Stimulated activated CD4-positive, alpha-beta T cell treated with anti-CD3 and anti-CD28 coated beads, Interleukin-12 subunit alpha, Interleukin-12 subunit beta, amount 100 ng/mL, for 24 hours (primary cell): ENCODE measurements at places on chromosomes 16 and 17.

GRCh38 chr17:61206922-61207321 lies 192.7 kb upstream of the TBX2 start:
- DNase-seq: no peak

DNA sequence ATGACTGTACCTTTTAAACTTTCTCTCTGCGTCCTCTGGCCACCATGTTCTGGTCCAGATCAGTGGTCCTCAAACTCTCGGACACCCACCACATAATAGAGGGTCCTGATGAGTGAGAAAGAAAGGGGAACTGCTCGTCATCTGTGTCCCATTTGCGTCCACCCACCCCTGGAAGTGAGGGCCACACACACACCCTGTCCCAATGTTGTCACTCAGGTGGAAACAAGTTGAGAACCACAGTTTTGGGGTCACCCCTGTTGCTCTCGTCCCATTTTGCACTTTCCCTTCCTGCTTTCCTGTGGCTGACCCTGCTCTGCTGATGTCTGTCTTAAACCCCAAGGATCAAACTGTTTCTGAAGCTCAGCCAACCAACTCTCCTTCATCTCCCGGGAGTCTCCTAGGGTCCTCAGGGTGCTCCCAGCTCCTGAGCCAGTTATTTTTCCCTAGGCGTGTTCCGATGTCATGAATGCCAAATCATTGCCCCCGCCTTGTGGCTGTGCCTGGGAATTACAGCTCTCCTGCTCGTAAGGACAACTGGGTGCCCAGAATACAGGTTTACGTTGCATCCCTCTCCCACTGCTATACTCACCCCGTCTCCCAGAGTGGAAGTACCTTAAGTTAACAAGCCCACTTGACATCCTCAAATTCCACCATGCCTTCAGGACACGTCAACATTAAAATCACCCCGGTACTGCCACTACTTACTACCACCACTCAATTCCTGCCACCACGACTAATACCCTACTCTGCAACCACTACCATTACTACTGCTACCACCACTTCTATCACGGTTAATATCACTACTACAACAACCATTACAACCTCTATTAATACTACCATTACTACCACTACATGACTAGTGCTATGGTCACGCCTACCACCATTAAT lies 26.0 kb upstream of the HNF1B start:
- peak; percentile 51 for DNase-seq

- no peak for DNase-seq
Measured at GRCh38 chr16:57471852-57472664, 9.6 kb downstream of the POLR2C start.

- no peak for DNase-seq
Measured at GRCh38 chr17:66459811-66460270, 157.4 kb downstream of the PRKCA start.

- no peak for DNase-seq
Measured at GRCh38 chr17:6994118-6994598, 1.7 kb upstream of the ALOX12 start.

- DNase-seq: no peak
Measured at GRCh38 chr16:70750893-70751467, 50.0 kb downstream of the VAC14 start.

DNA sequence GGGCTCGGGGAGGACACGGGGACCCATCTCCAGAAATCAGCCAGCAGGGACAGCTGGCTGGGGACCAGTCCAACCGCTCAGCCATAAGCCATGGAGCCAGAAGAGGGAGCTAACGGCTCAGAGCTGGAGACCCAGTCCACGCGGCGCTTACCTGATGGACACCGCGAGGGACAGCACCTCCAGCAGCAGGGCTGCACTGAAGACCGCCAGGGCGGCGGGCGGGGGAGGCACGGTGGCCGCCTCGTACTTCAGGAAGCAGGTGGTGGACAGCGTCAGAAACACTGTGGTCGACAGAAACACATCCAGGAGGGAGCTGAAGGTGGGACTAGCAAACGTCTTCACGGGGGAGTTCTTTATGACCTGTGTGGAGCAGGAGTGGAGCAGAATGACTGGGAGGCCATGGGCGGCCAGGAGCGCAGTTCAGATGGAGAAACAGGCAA lies 102.6 kb upstream of the CREBBP start:
- DNase-seq: no peak

DNA sequence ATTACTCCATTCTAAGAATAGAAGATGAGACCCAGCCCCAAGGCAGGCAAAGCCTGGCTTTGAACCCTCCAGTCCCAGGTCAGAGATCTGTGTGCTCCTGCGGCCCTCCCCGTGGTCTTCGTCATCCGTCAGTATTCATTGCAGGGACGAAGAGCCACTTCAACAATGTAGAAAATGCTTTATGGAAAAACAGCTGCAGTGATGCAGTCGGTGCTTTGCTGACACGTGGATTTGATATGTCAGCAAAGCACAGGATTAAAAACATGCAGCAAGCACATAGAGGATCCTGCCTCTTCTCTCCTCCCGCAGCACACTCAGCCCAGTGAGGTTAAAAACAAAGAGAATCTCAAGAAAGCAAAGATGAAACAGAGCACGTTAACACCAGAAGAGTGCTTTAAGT lies 117.1 kb upstream of the AXIN2 start:
- no peak for DNase-seq

DNA sequence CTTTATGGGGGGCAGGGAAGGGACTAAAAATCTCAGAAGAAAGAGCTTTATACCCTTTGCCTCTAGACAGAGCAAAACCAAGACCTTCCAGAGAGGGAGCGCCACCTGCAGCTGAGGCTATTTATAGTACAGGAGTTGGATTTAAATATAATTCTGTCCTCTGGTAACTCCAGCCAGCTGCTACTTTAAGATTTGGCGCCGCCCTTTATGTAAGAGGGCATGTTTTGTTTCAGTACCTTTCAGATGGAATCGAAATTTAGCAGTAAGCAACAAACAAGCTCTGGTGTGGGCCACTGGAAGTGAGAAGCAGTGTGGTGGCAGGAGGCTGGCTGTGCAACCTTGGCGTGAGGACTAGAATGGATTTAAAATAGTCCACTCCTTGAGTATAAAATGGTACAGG lies 5.2 kb upstream of the GUCY2D start:
- DNase-seq: no peak

DNA sequence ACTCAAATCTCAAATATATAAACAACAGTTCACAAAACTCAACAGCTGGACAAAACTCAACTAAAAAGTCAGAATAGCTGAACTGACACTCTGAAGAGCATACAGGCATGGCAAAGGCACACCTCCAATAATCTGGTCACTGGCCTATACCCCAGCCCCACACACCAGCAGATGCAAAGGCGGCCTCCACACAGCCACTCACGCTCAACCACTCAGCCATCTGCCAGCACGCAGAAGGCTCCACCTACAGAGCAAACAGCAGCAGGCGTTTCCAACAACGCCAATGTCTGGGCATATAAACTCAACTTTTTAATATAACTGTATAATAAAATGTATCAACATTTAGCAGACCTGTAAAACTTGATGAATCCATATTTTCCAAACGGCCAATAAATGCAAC lies 17.2 kb downstream of the USP7 start:
- DNase-seq: no peak

DNA sequence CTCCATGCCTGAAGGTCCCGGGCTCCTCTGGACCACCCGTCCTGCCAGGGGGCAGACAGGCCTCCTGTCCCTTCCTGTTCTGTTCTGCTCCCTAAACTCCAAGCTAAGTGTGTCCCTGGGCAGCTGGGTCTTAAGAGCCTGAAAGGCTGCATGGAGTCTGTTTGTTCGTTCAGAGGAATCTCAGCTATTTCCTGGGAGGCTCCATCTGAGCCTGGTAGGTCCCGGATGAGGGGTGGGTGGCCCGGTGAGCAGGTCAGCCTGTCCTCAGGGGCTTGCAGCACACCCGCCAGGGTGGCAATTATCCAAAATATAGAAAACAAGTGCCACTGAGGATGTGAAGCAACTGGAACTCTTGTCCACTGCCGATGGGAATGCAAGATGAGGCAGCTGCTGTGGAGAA lies 12.6 kb downstream of the ACTG1 start:
- DNase-seq: no peak

DNA sequence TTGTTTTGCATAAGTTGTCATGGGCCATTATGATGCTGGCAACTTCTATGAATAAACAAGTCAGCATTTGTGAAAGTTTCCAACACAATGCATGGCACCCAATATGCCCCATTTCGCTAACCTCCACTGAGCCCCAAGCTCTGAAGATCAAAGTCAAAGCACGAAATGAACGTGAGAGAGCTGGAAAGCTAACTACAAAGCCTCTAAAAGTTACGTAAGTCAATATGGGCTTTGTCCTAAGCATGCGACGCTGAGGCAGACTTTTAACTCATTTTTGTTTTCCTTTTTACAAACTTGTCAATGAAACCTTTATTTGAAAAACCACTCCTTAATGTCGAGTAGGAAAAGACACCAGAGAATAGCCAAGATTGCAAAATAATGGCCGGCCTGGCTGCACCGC lies 131.6 kb upstream of the NUDT7 start:
- DNase-seq: no peak
